ENCODE measurements at places on chromosomes 5 and 9.

- DNase-seq = no peak
These were observed 31.0 kb downstream of the DOCK2 start for GRCh38 chr5:169667896-169668674.

DNA sequence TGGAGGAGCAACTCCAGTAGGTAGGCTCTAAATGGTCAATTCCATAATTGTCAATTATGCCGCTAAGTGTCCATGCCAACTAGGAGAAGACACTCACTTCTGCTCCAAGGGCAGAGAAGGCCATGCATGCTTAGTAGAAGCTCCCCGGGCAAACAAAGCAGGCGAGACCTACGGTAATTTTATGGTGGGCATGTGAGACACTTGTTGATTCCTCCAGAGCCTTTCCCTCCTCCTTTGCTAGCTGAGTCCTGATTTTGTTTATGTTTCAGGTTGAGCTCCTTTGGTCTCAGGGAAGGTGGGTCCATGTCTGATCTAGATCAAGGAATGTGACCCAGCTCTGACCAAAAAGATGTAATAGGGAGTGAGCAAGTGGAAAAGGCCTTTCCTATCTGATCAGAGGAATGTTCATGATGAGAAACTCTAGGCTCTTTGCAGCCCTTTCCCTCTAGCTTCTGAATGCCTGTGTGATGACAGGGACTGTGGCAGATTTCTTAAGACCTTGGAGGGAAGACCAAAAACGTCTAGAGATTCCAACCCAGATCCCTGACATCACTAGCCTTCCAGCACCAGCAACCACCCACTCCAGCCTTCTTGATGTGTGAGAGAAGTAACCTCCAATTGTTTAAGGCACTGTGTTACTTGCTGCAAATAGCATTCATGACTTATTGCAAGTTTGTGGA is 7.7 kb upstream of the CPEB4 start:
- DNase-seq = no peak

- no peak for DNase-seq
These were observed 20.4 kb downstream of the ADAMTS2 start for GRCh38 chr5:179324760-179325295.

DNA sequence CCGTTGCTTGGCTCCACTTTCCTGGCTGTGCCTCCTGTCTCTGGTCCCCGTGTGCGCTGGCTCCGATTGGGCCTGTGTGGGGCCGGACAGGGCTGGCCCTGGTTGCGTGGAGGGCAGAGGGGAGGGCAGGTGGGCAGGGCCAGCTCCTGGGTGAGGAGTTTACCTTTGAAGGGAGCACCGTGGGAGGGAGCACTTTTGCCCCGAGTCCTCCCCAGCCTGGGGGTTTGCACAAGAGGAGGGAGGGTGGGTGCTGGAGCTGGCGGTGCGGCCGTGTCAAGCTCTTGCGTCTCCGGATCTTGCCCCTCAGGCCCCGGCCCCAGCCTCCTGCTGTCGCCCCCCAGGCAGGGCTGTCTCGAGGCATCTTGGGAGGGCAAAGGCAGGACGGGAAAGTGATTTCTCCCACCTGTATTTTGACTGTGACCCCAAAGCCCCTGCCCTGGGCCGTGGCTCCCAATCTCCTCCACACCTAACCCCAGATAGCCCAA is 48.3 kb upstream of the EXOC3 start:
- no peak for DNase-seq

DNA sequence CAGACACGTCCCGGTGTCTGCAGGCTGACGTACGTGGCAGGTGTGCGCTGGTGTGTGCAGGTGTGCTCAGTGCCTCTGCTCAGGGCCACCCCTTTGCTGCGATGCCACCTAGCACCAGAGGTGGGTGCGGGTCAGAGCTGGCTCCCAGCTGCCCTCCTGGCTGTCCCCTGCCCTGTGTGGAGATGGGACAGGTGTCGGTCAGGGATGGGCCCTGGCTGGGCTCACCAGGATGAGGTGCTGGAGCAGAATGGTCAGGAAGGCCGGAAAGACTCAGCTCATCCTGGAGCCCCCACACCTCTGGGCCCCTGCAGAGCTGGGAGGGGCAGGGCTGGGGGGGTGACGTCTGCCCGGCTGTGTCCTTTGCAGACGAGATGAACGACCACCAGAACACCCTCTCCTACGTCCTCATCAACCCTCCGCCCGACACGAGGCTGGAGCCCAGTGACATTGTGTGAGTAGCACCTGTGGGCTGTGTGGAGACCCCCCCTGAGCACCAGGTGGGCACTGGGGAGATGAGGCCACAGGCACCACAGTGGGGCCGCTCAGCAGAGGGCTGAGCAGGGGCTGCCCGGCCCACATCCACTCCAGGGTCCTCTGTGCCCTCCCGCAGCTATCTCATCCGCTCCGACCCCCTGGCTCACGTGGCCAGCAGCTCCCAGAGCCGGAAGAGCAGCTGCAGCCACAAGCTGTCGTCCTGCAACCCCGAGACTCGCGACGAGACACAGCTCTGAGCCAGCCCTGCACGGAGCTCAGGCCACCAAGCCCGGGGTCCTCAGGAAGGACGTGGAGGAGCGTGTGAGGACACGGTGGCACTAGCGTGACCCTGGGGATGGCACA is 89.7 kb downstream of the KCNT1 start:
- no peak for DNase-seq

DNA sequence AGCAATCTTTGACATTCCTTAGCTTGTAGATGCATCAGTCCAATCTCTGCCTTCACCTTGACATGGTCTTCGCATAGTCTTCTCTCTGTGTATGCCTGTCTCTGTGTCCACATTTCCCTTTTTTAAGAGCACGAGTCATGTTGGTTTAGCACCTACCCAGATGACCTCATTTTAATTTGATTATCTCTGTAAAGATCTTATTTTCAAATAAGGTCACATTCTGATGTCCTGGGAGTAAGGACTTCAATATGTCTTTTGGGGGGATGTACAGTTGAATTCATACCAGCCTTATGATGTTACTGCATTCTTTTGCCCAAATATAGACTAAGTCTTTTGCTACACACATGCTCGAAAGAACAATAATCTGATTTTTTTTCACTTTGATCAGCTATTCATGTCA is 6.9 kb downstream of the KCTD16 start:
- no peak for DNase-seq

GRCh38 chr9:134420974-134421432 is 94.7 kb downstream of the RXRA start:
- no peak for DNase-seq

DNA sequence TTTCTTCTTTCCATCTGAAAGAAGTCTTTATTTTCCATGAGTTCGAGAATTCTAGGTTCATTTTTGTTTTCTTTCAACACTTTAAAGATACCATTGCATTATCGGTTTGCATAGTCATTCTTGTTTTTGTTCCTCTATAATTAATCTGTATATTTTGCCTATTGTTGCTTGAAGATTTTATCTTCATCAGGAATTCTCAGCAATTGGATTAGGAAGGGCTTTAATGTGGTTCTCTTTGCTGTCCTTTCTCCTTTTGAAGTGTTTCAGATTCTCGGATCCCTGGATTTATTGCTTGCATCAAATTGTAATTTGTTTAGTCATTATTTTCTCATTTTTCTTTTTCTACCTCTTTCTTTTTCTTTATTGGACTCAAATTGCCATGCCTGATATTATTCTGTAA is 609.8 kb downstream of the TLR4 start:
- DNase-seq = no peak

DNA sequence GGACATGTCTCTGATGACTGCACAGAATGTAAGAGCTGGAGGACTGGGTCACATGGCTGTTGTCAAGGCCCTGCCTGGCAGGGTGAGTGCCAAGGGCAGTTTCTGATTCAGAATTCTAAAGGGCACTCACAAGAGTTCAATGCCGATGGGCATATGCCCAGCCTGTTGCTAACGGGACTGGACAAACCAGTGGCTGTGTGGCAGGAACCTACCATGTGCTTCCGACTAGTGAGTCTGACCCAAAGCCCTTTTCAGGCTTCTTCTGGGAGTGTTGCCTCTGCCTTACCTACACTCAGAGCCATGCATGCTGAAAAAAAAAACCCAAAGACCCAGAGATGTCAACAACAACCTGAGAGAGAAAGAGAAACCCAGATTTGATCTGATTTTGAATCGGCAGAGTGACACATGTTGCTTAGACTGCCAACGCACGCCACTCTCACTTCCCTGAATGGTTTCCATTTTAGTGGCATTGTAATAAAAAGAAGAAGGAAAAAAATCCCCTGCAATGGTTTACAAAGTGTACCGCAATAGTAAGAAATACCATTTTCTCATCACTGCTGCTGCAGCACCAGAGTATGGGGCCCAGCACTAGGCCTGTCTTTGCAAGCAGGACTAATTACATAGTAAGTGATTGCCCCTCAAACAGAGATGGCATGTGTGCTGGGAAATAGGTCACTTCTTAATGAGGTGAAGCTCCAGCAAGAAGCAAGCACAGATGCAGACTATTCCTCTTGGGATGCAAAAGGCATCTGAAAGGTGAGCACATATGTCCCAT is 194.3 kb downstream of the PALM2AKAP2 start:
- no peak for DNase-seq

- DNase-seq = no peak
These were observed 270.4 kb downstream of the MED10 start for GRCh38 chr5:6107675-6108539.

- DNase-seq = no peak
These were observed 978 bp upstream of the BRD3OS start for GRCh38 chr9:134024214-134024792.

DNA sequence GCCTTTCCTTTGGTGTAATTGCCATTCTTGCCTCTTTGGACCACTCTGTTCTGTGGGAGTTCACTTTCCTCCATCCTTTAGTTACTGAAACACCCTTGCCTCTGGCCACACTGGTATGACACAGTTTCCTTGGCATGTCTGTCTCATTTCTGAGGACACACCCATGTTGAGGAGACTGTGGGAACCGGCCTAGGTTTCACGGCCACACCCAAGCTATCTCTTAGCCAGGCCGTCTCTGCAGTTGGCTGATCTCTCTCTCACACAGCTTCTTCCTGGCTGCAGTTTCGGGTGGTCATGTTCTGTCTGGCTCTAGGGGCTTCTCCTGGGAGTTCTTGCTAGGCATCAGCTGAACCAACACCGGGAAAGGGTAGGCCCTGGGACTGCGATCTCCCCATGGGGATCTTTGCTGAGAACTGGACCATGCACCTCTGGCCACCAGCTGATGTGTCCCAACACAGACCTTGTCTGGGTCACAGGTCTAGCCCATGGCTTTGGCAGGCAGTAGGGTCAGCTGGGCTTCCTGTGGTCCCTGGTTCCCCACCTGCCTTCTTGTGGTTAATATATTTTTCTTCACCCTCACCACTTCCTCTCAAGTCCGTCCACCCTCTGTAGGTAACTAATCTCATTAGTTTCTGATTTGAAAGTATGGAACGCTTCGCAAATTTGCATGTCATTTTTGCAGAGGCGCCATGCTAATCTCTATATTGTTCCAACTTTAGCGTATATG is 24.9 kb downstream of the ARHGEF37 start:
- no peak for DNase-seq

GRCh38 chr5:107719034-107719606 is 48.4 kb upstream of the EFNA5 start:
- no peak for DNase-seq

Measured in T-helper 9 cell (primary cell).